PC-9 (cell line): ENCODE measurements at places on chromosomes 5 and 9. TPM values are rescaled to one million over a fixed set of nuclear protein-coding genes. Genes with fewer than 3 reads are reported as not detected.
A peak's percentile ranks its signal among the peaks of the same experiment; 100 is the strongest.

Gene OR1J2
- not detected in 2 replicates for total RNA-seq

Gene MVB12B
- total RNA-seq, result 6.7 and 8.8 TPM in 2 replicates

Gene UNC5A
- 3.1 and 3.6 TPM in 2 replicates for total RNA-seq

Gene SLC25A46
- total RNA-seq, result 19.0 and 29.0 TPM in 2 replicates

Gene WDR31
- total RNA-seq, result 11.2 and 12.9 TPM in 2 replicates

Gene BAAT
- not detected in 2 replicates for total RNA-seq

Gene LIX1
- total RNA-seq, result not detected in 2 replicates

Gene HAVCR2
- 0.25 TPM in 1 of 2 replicates, not detected in the other for total RNA-seq

Gene RIC1
- total RNA-seq, result 11.0 and 13.8 TPM in 2 replicates

Gene FBP1
- total RNA-seq, result 34.9 and 35.0 TPM in 2 replicates

Gene ACSL6
- total RNA-seq, result not detected in 2 replicates

Gene HK3
- total RNA-seq, result not detected in 2 replicates

Gene PPP3R2
- total RNA-seq, result not detected in 2 replicates

Gene GPR107
- total RNA-seq, result 66.4 and 77.4 TPM in 2 replicates

Gene TRIM36
- total RNA-seq, result 0.15 and 0.22 TPM in 2 replicates

Gene TAF11L5
- not detected in 2 replicates for total RNA-seq

Gene ITGA2
- 24.7 and 35.8 TPM in 2 replicates for total RNA-seq

Gene PGM5
- not detected in 2 replicates for total RNA-seq

Gene GRM6
- total RNA-seq, result not detected in 2 replicates

Gene MUSK
- total RNA-seq, result not detected in 2 replicates

Gene CLPTM1L
- total RNA-seq, result 260 and 266 TPM in 2 replicates

Gene GNAQ
- 51.6 and 53.5 TPM in 2 replicates for total RNA-seq

Gene RAD17
- total RNA-seq, result 21.1 and 22.4 TPM in 2 replicates

Gene FOXD1
- total RNA-seq, result 4.0 and 4.1 TPM in 2 replicates

Gene AGXT2
- total RNA-seq, result not detected in 2 replicates

DNA sequence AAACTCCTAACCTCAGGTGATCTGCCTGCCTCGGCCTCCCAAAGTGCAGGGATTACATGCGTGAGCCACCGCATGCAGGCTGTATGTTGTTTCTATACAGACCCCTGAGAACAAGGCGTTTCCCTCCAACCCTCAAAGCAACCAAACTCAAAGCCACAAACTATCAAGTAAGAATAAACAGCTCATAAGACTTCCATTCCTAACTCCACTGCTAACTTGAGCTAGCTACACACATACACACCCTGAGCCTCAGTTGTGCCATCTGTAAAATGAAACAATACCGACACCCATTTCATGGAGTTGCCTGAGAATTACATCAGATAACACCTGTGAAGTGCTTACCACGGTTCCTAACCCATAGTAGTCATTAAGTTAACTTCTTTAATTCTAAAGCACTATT is 70.8 kb downstream of the SERINC5 start:
- DNase-seq, result no peak

DNA sequence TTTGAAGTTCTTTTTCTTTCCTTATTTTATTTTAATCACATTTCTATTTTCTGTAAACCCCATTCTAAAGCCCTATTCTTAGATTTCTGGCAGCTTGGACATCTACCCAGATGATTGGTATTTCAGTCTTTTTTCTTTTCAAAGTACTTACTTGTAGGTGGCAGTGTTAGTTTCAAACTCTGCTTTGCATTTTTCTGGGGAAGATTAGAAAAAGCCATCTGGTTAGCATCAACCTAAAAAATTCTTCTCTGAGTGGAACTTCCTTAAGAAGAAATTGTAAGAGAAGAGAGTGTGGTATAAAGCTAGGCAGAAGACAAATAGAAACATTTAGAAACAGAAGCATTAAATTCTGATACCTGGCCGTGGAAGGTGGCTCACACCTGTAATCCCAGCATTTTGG is 17.2 kb upstream of the TENT2 start:
- no peak for DNase-seq

- DNase-seq, result no peak
Observed at GRCh38 chr5:111454198-111454622, 58.1 kb downstream of the STARD4 start.

GRCh38 chr5:137073189-137073588 is 425.9 kb downstream of the SPOCK1 start:
- DNase-seq, result no peak

- DNase-seq, result peak; percentile 34
Observed at GRCh38 chr9:88106492-88106891, 31.8 kb downstream of the SPATA31C2 start.

- DNase-seq, result no peak
Observed at GRCh38 chr5:172159016-172159415, 29.0 kb downstream of the STK10 start.

DNA sequence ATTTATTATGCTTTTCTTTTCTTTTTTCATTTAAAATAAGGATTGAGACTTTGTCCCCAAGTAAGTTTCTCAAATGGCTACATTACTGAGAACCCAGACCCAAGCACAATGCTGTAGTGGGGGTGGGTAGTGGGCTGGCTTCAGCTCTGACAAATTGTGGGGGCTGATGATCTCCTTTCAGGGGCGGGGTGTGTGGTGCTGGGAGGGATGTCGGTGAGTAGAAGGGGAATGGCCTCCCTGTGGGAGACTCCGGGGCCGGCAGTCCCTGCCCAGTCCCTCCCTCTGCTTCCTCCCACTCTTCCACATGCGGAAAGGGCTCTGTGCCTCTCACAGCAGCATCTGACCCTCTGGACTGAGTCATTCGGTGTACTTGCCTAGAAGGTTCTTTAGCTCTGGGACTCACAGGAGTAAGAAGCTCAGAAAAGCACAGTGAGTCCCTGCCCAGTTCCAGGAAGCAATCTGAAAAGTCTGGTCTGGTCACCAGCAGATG is 14.3 kb downstream of the CD180 start:
- no peak for DNase-seq

DNA sequence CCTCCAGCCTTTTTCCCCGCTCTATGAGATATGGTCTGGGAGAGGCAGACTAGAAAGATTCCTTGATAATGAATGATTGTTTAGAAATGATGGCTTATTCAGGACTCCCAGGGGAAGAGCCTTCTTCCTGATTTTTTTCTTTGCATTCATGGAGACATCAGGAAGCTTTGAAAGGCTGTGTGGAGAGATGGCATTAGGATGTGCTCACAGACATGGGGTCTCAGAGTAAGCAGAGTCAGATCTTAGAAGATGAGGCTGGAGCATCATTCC is 37.1 kb downstream of the PPARGC1B start:
- no peak for DNase-seq

DNA sequence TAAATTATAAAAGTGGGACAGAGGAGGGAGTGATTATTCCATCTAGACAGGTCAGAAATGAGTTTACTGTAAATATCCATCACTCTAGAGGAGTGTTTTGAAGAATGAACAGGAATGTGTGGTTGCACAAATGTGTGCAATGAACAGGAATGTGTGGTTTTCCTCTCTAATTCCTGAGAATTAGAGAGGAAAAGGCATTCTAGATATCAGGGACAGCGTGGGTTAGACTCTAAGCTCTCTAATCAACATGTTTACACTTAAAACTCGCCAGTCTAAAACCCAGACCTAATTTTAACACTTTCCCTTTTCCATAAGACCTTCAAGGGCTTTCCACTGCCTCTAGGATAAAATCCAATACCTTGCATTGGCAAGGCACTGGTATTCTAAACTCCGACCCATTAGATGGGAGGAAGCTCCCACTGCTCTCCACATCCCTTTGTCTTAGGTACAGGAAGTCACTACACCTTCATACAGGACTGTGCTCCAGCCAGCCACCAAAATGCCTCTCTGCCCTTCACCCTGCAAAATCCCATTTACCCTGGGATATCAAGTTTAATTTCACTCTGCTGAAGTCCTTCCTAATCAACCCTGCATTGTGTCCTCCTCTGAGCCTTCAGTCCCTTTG is 67.9 kb downstream of the NFIB start:
- DNase-seq, result peak; percentile 50

DNA sequence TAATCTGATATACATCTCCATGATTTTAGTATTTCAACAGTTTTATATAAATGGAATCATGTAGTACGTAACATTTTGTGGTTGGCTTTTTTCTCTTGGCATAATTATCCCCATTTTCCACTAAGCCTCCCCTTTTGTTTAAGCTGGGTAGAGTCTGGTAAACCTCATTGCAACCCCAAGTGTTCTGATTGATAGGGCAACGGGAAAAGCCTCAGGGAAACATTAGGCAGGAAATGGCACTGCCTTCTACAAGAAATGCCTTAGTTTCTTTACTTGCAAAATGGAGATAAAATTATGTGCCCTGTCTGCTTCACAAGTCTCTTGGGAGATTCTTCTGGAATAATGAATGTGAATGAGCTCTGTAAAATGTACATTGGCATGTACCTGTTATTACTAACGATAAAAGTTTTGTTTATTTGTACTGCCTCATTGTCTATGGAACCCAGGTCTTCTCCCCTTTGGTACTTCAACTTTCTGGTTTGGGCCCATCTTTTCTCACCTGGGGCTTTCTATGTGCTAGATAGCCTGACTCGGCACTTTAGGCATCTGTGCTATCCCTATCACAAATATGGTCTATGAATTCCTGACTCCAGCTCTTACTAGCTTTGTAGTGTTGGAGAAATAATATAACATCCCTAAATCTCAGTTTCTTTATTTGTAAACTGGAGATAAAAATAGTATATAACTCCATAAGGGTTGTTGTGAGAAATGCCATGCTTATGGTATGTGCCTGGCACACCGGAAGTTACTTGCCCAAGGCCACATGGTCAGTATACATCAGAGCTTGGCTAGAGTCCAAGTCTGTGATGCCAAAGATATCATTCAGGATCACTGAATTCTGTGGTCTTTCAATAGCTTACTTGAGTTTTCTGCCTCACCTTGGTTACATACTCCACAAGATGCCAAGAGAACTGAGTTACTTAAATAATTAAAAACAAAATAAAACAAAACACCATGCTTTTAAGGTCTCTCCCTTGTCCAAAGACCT is 48.2 kb upstream of the ZNF169 start:
- DNase-seq, result no peak

DNA sequence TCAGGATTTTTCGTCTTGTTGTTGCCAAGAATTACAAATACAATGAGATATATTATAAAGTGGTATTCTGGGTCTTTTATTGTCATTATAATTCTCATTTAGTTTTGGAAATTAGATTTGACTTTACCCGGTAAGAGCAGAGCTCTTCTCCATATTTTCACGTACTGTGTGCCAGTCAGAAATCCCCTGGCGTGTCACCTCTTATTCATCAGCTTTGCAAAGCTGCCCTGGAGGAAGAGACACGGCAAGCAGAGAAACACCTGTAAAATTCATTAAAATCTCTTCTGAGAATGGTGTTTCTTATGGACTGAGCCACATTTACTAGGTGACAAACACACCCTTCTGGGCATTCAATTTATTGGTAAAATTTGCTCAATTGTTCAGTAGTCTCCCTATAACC is 440.4 kb downstream of the HINT1 start:
- no peak for DNase-seq

GRCh38 chr5:135718151-135718550 is 116.3 kb upstream of the SLC25A48 start:
- no peak for DNase-seq

DNA sequence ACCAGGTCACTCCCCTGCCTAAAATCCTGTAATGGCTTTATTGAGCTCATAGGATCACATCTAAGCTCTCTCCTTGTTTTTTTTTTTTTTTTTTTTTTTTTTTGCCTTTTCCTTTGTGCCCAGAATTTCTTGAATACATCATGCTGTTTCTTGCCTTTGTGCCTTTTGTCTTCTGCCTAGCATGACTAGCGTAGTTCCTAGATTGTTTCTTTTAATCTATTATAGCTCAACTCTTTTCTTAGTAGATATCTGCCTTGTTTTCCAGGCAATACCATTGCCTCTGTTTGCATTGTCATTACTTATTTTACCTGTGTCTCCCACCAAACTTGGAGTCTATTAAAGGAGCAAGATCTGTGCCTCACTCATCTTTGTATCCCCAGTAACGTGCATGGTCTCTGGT is 106.1 kb upstream of the C9orf72 start:
- DNase-seq, result no peak

DNA sequence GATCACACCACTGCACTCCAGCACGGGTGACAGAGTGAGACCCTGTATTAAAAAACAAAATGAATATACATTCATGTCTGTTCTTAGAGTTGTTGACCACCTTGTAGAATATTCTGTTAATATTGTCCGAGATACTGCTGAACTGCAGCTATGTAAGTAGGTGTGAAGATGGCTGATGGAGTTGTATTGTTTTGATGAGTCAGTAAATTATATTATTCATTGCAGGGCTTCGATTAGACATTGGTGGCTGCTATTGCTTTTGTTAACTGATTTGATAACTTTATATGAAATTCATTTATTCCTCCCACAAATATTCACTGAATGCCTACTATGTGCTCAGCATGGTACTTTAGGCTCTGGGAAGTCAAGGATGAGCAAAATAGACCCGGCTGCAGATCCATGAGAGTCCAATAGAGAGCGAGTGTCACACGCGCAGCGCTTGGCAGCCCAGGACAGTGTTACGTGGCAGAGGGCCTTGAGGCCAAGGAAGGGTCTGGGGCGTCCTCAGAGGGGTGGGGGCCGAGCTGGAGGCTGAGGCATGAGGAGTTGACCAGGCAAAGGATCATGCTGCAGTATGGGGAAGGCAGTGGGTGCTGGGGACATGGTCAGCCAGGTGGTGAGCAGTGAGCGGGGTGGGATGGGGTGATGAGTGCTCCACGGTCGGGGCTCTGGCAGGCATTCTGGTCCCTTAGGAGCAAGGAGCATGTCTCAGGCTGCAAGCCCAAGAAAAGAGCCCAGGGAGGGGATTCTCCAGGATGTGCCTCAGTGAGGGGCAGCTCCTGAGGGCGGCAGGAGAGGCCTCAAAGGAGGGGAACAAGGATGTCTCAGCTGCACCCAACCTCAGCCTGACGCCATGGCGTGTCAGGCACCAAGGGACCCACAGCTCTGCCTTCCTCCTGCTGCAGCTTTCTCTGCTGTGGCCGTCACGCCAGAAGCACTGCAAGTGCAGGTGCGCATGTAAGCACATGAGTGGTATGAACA is 243.5 kb downstream of the GADD45G start:
- DNase-seq, result no peak

DNA sequence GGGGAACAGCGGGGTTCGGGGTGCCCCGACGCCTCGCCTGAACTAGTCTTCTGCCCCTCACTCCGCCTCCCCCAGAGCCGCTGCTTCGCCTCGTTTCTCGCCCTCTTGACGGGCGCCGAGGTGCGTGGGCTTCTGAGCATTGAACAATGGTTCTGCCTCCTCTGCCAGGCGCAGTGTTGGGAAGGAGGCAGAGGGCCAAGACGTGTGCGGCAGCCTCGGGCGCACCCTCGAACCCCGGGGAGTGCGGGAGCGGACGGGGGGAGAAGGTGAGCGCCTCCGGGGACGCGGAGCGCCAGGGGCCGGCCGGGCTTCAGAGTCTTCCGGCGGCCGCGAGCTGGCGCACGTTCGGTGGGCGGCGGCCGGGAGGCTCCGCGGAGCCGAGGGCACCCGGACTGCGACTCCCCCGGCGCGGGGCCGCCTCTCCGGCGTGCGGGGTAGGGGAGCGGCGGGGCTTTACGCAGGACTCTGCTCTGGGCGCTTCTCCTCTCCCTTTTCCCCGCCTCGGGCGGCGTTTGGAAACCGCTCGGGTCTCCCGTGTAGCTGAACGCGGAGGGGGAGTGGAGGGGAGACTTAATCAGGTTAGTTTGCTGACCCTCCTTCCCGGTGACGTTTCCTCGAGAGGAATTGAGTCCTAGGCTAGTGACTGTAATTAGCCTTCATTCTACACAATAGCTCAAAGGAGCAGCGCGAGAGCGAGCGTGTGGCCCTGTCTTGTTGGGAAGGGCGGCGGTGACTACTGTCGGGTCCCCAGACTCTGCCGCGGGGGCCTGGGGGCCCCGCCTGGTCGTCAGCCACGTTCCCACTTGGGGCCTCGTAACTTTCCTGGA is 1.1 kb downstream of the VLDLR start:
- peak; percentile 17 for DNase-seq

GRCh38 chr5:24347158-24347557 is 297.6 kb downstream of the CDH10 start:
- DNase-seq, result no peak
